ENCODE measurements at places on chromosomes 5 and 9. TPM values are rescaled to one million over a fixed set of nuclear protein-coding genes. Genes with fewer than 3 reads are reported as not detected.

The OSMR gene
- 0.03 TPM for total RNA-seq

GRCh38 chr9:13814647-13815400 is 499.1 kb downstream of the NFIB start:
- H3K4me3 ChIP-seq = no peak overlapping the region
- no peak overlapping the region for H3K27ac ChIP-seq
- H3K36me3 ChIP-seq = no peaks in the 10 kb centered on the region
- no peak for DNase-seq
- peaks cover 35% of the 10 kb centered on the region for H3K4me1 ChIP-seq

- H3K27ac ChIP-seq = no peak overlapping the region
- H3K27me3 ChIP-seq = no peaks in the 10 kb centered on the region
- no peak for DNase-seq
Observed at GRCh38 chr5:180109920-180110319, 38.4 kb upstream of the RNF130 start.

DNA sequence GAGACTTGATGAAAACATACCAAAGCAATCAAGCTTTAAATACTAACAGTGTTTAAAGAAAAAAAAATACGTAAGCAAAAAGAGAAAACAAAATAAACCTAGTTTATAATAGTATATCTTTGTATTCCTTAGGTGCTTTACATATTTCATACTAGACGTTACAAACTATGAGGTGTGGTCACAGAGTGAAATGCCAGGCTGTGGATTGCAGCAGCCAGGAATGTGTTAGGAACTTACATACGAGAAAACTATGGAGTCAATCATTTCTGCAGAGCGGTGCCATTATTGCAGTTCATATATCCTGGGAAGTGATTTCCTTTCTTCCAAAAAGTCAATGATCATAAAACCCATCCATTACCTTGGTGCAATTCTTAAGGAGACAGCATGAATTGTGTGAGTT is 443.6 kb upstream of the GRAMD2B start:
- H3K27ac ChIP-seq = no peak overlapping the region
- H3K4me3 ChIP-seq = no peak overlapping the region
- no peak for DNase-seq
- no peaks in the 10 kb centered on the region for H3K27me3 ChIP-seq
- H3K4me1 ChIP-seq = no peaks in the 10 kb centered on the region
- H3K36me3 ChIP-seq = no peaks in the 10 kb centered on the region

Measured in SJCRH30 (cell line).